ENCODE measurements at places on chromosomes 12 and 14. TPM values are rescaled to one million over a fixed set of nuclear protein-coding genes. Genes with fewer than 3 reads are reported as not detected.

PLA2G1B gene
- not detected for total RNA-seq

WIF1 gene
- total RNA-seq, result not detected

SERPINA3 gene
- total RNA-seq, result 9.7 TPM

ACVRL1 gene
- total RNA-seq, result 31.9 TPM

SEL1L gene
- 155 TPM for total RNA-seq
